Fibroblast of gingiva (primary cell): ENCODE measurements at places on chromosomes 4 and X.

- peak; percentile 6 for DNase-seq
These were observed 587 bp downstream of the TIMM8A start for GRCh38 chrX:101347859-101348451.

DNA sequence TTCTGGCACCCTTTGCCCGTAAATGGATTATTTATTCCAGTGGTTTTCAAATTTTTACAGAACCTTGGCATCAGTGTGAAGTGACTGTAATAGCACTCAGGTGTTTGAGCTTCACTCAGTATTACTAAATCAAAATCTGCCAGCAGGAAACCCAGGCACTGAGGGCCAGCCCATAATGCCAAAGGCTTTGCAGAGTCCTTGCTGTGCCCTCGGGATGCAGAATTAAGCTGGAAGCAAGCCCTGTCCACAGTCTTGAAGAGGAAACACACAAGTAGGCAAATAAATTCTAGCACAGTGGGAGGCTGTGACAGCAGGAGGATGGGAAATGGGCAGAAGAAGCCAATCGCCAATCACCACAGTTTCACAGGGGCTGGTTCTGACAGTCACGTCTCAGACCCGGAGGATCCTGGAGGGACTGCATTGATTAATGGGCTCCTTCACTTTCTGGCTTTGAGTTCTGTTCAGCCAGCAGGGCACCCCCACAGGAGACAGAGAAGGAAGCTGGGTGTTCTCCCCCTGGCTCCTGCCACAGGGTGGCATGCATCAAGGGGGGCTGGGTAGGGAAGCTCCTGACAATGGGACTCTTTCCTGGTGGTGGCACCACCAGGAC lies 138.8 kb downstream of the MTNR1A start:
- DNase-seq, result no peak

GRCh38 chr4:13484749-13485221 lies 645 bp upstream of the RAB28 start:
- DNase-seq, result peak; percentile 15

DNA sequence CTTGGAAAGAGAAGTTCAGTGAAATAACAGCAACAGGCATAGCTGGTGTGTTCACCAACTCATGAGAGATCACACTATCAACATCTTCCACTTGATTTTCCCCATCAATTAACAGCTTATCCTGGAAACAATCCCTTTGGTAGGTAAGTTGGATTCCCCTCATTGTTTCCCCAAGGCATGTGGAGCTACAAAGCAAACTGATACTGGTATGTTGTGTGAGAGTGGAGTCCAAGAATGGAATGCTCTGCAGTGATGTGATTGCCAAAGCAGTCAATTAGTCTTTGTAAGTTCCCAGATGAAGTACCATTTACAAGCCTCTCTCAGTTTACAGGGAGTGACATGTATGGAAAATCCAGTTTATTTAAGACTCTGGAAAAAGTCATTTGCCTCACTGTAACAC lies 13.7 kb upstream of the XAGE2 start:
- DNase-seq, result no peak

- DNase-seq, result no peak
These were observed 29.2 kb downstream of the HTT-AS start for GRCh38 chr4:3044870-3045819.

GRCh38 chrX:20668550-20668949 lies 401.8 kb upstream of the RPS6KA3 start:
- no peak for DNase-seq
